ENCODE measurements at places on chromosomes 16 and 17.
A peak's percentile ranks its signal among the peaks of the same experiment; 100 is the strongest.

GRCh38 chr17:83183145-83183948 is 103.9 kb downstream of the METRNL start:
- no peak for DNase-seq

GRCh38 chr17:35448899-35449227 is 297 bp upstream of the SLFN13 start:
- no peak for DNase-seq

DNA sequence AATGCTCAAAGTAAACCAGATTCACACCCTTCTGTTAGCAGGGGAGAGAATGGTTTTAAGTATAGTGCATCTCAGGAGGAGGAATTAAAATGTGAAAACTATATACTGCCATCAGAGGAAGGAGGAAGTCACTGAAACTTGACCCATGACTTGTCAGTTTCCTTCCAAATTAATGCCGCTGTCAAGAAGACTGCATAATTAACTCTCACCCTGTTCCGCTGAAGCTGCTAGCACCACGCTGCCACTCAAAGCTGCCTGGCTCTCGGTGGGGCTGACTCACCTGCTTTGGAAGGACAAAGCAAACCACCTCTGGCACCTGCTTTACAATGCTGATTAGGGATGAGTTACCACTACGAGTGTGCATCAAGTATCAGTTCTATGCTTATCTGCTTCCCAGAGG is 37.8 kb upstream of the ULK2 start:
- DNase-seq, result no peak

DNA sequence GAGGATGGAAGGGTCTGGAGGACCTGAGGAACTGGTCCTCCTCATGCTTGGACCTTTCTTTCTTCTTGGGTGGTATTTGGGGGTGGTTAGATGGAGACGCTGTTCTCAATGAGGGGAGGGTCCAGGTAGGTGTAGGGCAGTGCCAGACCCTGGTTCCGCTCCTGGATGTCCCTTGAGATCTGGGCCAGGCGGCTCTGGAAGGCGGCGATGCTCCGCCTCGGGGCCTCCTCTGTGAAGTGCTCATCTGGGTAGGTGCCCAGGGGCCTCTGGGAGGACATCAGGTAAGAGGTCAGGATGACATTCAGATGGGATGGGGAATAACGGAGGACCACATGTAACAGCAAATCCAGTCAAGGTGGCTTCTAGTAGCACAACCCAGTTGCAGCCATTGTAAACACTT is 9.0 kb upstream of the ALOX12B start:
- DNase-seq, result no peak

DNA sequence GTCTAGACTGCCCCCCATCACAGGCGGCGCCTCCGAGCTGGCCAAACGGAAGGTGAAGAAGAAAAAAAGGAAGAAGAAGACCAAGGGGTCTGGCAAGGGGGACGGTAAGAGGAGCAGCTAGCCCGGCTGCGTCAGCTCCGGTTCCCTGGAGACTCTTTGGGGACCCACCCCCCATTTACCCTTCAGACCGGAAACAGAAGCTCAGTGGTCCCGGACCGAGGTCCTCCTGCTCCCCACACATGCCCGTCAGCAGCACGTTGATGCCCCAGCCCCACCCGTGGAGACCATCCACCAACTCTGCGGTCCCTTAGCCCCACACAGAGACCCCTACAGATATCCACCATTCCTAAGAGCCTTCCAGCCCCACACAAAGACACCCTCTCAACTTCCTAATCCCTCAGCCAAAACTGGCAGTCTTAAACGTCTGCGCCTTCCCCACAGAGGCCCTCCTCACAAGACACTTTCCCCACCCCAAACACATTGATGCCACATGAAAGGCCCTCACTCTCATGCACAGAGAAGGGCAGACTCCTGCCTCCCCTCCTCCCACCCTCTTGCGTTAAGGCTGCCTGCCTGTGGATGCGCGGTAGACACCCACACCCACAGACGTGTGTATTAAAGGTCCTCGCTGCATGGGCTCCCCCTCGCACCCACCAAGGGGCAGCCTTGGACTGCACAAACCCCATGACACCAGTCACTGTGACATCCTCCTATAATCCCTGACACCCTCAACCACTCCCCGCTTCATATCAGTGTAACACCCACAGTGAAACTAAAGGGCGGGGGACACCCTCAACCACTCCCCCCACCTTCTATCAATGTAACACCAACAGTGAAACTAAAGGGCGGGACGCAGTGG is 58.2 kb upstream of the RPH3AL start:
- no peak for DNase-seq

DNA sequence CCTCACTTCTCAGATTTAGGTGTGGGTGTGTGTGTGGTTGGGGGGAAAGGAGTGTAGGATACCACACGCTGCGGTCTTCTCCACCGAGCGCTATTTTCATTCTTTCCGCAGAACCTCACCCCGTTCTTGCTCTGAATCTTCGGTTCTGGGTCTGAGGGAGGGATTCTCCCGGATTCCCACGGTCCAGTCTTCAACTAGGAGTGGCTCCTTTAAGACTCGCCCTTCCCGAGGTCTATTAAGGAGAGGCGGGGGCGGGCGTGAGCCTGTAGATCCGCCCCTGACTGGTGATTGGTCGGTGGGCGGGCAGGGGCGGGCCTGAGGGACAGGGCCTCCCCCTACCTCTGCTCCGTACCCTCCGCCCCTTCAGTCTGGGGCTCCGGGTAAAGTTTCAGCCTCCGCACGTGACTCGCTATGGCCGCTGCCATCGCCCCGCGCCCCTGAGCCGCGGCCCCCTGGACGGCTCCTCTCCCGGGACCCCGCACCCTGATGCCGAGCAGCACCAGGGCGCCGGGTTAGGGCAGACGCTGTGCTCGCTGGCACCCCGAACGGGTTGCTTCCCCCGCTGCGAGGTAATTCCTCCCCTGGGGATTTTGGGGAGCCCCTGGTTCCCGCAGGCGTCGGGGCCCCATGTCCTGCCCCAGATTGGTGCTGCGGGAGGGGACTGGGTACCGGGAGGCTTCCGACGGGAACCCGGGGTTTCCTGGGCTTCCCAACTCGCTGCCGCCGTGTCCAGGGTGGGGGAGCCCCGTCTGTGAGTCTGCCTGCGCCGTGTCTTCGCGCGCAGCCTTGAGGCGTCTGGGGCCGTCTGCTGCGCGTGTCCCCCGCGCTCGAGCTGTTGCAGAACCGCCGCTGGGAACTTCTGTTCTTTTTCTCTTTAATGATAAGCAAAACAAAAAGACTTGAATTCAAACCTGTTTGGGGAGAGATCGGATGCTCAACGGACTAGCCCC is 9.2 kb downstream of the RARA start:
- DNase-seq, result peak; percentile 98

GRCh38 chr17:64520359-64520758 is 13.6 kb downstream of the CEP95 start:
- DNase-seq, result no peak

DNA sequence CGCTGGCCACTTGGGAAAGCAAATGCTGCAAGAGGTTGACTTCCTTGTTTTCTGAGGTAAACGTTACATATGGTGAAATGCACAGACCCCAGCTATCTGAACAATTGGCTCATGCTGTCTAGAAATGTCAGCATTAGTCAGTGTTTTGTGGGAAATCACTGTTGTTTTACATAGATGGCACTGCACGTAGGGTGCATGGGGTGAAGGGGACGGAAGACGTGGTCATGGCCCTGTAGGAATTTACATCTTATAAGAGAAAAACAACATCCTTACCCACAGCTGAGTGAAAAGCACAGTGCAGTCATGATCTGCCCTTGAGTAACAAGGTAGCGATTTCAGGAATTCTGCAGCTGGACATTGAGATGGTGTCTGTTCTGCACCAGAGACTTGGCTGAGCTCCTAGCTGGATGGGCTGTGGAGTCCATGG is 15.2 kb downstream of the RPTOR start:
- no peak for DNase-seq

DNA sequence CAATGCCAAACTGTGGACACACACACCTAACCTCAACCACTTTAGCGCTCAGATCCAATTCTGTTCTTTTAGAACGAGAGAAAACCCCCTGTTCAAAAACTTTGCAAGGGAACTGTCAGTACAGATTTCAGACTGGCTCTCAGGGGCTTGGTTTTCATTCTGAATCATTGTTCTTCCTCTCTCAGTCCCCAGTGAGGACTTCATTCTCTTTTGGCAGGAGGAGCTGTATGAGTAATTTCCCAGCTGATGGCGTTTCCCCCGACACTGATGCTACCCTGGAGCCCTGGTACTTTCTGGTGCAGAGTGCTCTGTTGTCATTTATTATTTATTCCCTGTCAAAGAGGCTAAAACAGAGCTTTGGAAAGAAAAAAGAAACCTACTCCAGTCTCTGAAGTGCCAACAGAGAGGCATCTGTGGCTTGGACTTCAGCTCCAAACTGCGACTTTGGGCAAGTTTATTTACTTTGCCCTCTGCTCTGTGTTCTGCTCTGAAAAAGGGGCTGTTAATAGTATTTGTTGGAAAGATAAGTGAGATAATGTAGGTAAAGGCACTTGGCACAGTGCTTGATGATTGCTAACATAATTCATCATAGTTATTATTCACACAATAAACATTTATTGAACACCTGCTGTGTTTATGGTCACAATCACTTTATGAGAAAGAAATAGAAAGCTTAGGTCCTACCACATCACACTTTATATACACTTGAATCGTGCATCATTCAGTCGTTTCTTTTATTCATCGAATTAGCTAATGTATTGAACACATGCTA is 28.3 kb downstream of the ETV4 start:
- peak; percentile 72 for DNase-seq

DNA sequence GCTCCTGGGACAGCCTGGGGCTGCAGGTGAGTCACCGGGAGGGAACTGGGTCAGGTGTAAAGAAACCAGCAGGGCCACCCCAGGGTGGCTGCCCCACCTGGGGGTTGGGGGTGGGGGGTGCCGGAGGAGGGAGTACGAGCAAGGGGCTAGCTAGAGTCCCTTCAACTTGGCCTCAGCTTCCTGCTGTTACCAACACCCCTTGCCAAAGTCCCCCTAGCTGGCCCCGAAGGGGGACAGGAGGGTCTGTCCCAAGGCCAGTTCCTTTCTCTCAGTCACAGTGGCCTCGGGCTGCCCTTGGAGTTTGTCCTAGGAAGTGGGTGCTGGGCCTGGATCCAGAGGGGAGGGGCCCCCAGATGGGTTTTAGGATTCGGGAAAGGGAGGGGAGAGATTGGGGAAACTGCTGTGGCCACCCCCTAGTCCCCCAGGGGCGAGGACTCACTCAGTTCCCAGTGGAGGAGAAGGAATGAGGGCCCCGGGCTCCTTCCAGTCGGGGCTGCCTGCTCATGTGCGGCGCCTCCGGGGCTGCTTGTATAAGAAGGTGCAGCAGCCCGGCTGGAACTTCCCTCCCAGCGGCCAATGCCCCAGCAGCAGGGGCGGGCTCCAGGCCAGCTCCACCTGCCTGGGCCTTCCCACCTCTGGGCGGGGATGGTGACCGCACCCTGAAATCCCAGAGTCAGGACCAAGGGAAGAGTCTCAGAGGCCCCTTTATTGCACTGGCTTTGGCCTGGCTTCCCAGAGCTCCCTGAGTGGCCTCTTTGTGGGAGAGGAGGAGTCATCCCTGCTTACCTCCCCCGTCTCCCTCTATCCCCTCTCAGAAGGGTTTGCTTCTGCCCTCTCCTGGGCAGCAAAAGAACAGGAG is 7.3 kb downstream of the ARHGAP27 start:
- DNase-seq, result peak; percentile 57

- no peak for DNase-seq
These were observed 5.7 kb downstream of the AIPL1 start for GRCh38 chr17:6429266-6429665.

DNA sequence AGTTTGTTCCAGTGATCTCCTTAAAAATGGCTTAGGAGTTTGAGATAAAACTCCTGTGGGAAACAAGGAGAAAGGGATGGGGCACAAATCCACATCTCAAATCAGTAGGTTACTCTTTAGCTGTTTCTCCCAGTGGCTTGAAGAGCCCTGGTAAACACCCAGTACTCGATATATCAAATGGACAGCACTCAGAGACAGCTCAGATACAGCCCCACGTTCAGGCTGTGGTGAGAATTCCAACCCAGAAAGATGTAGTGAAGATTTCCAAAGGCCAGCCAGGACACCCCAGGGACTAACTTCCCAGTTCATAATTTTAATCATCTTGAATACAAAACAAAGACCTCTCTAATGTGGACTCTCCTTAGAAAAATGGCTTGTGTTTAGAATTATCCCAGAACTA is 6.4 kb upstream of the VEZF1 start:
- DNase-seq, result no peak

DNA sequence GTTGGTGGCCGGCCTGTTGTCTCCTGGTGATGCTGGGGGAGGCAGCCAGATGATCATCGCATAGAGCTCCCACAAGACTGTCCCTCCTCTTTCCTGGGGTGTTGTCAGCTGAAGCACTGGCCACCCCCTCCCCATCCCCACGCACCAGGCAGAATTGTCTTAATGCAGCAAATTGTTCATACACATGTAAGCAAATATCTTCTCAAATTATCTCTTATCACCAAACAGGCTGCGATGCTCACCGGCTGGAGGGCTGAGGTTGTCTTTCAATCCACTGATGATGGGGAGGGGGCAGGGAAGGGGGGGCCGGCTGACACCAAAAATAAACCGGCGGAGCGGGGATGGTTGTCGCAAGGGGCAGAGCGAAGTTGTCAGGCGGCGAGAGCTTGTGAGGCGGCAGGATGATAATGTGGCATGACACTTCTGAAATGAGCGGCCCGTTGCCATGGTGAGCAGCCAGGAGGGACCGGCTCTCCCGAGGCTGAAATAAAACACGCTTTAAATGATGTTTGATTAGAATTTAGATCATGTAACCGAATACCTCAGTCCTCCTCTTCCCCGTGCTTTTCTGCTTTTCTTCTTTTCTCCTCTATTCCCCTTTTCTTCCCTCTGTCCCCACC is 59.8 kb downstream of the MRM1 start:
- no peak for DNase-seq

DNA sequence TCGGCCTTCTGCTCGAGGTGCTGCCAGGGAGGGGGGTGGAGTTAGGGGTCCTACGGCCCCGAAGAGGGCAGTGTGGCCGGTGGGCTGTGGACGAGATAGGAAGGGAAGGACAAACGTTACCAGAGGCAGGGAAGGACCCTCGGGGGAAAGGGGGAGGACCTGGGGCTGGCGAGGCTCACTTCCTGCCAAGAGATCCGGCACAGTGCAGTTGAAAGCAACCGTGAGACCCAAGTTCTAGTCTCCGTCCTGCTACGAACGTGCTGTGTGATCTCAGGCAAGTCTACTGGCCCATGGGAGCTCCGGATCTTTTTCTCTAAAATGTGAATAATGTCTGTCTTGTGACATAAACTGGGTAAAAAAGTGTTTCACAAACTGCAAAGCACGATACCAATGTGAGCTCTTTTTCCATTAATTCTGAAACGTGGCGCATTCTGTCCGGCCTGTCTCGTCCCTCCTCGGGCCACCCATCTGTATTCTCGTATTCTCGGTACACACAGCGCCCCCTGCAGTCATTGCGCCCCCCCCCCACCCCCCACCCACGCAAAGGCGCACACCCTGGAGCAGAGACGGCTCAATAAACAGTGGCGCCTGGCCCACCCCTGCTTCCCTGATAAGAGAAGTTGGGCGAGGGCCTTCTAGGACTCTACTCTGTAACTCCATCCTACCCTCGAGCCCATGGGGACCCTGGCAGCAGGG is 8.8 kb downstream of the CYGB start:
- DNase-seq, result no peak

GRCh38 chr16:76963614-76964315 is 227.2 kb upstream of the MON1B start:
- no peak for DNase-seq

GRCh38 chr17:726271-726919 is 6.0 kb upstream of the TLCD3A start:
- DNase-seq, result no peak

GRCh38 chr17:74637926-74638325 is 14.4 kb upstream of the CD300E start:
- no peak for DNase-seq

All from GM13977 (cell line).